ENCODE measurements at places on chromosomes 12 and 14. TPM values are rescaled to one million over a fixed set of nuclear protein-coding genes. Genes with fewer than 3 reads are reported as not detected.

Gene PTPRO
- polyA plus RNA-seq = 246 TPM

Gene GPR84
- polyA plus RNA-seq = not detected

Gene RNU6-7
- polyA plus RNA-seq = not detected

Gene BIN2
- polyA plus RNA-seq = 5.1 TPM

Gene PLD4
- 3.6 TPM for polyA plus RNA-seq

DNA sequence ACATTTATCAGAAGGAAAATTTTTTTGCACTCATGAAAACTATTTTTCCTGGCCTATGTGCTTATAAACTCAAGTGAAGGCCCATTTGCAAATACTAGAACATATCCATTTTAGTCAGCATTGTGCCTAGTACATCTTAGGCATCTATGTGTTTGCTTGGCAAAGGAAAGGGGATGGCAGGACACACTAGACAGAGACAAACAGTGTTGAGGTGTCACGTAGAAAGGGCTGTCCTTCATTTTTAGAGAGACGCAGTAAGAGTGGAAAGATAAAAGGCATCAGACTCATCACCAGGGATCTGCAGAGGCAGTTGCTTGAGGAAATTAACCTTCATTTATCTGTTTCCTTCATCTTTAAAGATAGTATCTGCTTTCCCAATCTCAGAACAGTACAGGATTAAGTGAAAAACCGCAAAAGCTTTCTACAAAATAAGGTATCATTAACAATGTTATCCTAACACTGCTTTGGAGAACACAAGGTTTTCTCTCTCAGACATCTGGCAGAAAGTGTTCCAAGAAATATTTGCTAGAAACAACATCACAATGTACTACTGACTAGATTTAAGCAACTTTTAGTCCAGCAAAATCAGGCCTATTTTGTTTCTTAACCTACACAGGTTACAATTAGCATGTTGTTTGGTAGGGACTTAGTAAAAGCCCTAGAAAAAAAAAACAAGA lies 2.0 kb downstream of the YBX3 start:
- DNase-seq = no peak

- peak; percentile 27 for DNase-seq
Observed at GRCh38 chr12:99984271-99985128, at the start of gene ANKS1B. Gene ANKS1B, minus strand, starts transcription at chr12:99984936. Its CDS starts 699 bp downstream, at chr12:99984237.

GRCh38 chr12:109228664-109229063 lies 80.4 kb downstream of the FOXN4 start:
- DNase-seq = no peak

DNA sequence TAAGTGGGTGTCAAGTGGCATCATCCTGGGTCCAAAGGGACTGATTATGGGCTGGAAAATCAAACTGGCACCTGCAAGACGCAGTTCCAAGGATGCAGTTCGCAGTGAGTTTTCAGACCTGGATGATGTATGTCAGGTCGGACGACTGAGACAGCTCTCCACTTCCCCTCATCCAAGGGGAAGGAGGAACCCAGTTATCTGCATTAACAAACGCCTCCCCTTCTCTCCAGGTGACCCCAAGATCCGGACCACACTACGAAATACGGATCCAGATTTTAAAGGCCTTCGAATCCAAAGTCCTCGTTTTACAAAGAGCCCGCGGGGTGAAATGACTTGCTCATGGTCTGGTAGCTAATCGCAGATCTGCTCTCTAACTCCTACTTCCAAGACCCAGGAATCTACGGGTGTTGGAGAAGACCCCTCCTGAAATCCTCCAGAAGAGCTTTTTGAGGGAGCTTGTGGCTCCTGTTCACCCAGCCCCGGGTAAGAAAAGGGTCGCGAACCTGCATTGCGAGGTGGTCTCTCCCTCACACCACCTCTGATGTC lies 460 bp upstream of the SYNE2 start:
- DNase-seq = peak; percentile 45

DNA sequence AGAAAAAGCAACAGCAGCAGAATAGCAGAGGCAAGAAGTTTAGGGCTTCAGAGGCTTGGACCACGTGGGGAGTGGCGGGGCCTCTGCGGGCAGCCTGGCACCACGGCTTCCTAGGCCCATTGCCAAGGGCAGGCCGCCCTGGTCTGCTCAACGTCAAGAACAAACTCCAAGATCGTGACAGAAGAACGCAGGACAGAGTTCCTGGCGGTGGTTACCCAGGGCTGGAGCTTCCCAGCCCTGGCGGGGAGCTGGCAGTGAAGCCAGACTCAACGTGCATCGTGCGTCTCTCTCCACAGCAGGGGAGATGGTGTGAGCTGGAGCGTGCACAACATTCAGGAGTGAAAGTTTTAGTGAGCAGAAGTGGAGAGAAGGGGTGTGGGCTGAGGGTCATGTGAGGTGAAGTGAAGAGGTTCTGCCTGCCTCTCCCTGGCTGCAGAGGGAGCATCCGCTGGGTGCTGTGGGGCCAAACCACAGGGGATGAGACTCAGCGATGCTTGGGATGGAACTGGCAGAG lies 13.9 kb upstream of the CACNA2D4 start:
- DNase-seq = no peak

DNA sequence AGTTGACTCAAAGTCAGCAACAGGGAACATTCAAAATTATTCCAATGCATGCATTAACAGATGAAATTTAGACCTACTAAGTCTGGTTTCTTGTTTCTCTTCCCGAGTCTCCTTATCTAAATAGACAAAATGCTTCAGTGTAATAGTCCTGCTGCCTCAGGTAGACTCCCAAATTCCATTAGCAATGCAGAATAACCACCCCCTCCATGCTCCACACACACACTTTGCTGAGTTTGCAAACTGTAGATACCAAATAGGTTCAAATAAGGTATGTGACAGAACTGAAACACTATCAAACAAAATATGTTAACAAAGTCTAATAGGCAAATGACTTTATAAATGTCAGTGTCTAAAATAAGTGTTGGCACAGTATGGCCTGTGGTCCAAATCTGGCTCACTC lies 451.1 kb upstream of the SOX5 start:
- no peak for DNase-seq

DNA sequence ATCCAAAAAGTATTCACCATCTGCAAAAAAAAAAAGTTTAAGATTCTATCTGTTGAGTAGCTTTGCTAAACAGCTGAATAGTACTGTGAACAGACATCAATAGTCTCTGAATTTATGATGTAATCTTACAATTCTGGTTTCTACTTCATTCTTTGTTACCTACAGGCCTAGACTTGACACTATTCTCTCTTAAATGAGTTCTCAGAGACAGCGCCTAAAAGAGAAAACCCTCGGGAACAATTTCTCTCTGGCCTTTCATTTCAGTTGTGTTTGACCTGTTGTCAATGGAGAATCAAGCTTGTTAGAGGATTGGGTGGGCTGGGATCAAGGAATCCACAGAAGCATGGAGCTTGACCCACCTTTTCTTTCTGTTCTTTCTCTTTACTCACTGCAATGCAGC lies 5.9 kb upstream of the TWF1 start:
- no peak for DNase-seq

- DNase-seq = no peak
Observed at GRCh38 chr14:64870160-64870559, 9.5 kb downstream of the SPTB start.

DNA sequence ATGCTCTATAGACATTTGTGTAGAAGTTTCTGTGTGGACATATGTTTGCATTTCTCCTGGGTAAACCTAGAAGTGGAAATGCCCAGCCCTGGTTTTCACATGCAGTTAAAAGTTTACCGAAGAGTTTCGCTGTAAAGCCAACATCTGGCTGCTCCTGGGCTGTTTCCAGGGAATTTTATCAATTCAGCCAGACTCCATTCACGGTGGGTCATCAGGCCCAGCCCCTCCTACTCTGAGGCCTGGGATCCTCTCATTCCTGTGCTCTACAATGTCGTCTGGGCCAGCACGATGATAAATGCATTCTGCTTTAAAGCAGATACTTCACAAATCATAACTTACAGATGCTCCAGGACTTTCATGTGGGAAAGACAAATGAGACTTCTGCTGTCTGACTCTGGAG lies 7.1 kb downstream of the NUAK1 start:
- no peak for DNase-seq

GRCh38 chr12:87575906-87576305 lies 453.3 kb downstream of the C12orf50 start:
- no peak for DNase-seq

DNA sequence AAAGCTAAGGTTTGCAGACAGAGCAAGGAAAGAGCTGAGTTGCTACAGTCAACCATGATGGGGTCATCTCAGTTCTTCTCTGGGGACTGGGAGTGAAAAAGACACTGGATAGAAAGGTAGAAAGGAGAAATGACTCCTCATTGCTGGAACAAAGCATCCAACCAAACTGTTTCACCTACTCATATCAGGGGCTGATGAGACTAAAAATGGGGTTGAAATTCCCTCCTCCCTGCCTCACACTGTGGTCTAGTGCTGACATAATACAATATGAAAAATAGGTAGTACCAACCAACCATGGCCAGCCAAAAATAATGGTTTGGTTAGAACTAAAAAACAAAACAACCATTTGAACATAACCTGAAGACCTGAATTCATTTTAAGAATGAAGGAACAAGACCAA lies 220.7 kb downstream of the DPF3 start:
- DNase-seq = no peak

DNA sequence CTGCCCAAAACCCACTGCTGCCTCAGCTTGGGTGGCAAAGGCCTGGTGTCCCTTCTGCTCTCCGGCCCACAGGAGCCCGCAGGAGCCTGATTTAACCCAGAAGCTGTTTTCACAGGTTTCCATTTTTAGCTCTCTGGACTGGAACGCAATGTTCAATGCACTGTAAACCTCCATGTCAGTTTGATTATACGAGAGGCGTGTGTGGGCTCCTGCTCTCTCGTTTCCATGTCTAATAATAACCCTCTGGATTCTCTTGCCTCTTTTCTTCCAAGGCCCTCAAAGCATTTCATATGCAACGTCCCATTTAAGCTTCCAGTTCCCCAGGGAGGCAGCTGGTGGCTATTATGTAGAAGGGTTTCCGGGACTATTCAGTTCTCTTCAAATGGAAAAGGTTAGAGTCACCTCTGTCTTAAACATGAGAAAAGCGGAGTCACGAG lies 161.1 kb downstream of the SUDS3 start:
- no peak for DNase-seq
